Breast epithelium (tissue), 4 donors: ENCODE measurements at places on chromosomes 5 and 9.
A peak's percentile ranks its signal among the peaks of the same experiment; 100 is the strongest.

DNA sequence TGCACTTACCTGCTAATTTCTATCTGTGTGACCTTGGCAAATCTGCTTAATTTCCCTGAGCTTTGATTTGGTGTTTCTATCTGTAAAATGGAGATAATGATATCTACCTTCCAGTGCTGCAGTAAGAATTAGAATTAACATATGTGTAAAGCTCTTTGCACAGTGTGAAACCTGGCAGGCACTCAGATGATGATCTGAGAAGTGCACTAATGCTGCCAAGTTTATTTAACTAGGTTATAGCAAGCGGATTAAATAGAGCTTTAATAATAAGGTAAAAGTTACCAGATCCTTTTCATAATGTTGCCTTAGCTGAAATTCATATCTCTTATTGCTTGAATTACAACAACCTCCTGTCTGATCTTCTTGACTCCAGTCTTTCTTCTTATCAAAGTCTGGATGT, 315.3 kb upstream of the CD180 start:
- DNase-seq: no peak
- no peaks in the 10 kb centered on the region for H3K36me3 ChIP-seq
- no peak overlapping the region for H3K27ac ChIP-seq
- no peaks in the 10 kb centered on the region for H3K4me1 ChIP-seq
- no peaks in the 10 kb centered on the region for H3K27me3 ChIP-seq

DNA sequence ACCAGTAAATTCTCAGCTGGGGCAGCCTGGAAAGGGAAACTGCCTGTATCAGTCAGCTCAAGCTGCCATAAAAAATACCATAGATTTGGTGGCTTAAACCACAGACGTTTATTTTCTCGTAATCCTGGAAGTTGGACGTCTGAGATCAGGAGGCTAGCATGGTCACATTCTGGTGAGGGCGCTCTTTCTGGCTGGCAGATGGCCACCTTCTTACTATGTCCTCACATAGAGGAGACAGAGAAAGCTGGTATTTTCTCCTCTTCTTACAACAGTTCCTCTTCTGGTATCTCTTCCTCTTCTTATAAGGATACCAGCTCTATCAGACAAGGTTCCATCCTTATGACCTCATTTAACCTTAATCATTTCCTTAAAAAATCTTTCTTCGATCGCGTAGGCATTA, 50.5 kb upstream of the RFX3 start:
- DNase-seq: no peak
- no peak overlapping the region for H3K4me3 ChIP-seq
- no peak overlapping the region for H3K27ac ChIP-seq
- H3K4me1 ChIP-seq: no peaks in the 10 kb centered on the region
- no peaks in the 10 kb centered on the region for H3K27me3 ChIP-seq

GRCh38 chr5:107012371-107012770, 658.4 kb downstream of the EFNA5 start:
- H3K4me3 ChIP-seq: no peak overlapping the region
- H3K27me3 ChIP-seq: no peaks in the 10 kb centered on the region
- no peak overlapping the region for H3K27ac ChIP-seq
- no peak for DNase-seq
- no peaks in the 10 kb centered on the region for H3K36me3 ChIP-seq
- no peaks in the 10 kb centered on the region for H3K4me1 ChIP-seq

DNA sequence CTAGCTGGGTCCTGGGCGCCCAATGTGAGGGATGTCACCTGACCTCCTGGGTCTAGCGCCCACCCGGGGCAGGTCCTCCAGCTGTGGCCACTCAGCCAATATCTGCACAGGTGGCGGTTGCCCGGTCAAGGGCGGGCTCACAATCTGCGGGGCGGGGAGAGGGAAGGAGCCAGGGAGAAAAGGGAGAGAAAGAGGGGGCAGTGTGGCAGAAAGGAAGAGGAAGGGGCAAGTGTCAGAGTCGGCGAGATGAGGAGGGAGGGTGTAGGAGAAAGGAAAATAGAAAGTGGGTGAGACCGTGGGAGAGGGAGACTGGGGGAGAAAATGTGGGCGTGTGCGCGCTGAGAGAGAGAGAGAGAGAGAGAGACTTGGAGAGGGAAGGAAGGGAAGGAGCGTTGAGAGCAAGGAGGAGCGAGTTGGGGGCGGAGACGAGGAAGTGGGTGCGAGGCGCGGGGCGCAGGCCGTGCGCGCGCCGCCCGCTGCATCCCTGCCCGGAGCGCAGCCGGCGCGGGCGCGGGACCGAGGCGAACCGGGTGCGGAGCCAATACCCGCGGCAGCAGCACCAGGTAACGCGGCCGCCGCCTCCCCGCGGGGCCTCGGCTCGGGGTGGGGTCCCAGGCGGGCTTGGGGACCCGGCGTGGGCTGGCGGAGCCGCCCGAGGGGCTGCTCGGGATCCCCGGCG, at the start of gene HRH2:
HRH2 (plus strand) TSS at position 479 of the 679 bp plus-strand sequence. CDS start 25,163 bp downstream, outside the sequence.
- H3K4me1 ChIP-seq: no peaks in the 10 kb centered on the region
- no peaks in the 10 kb centered on the region for H3K36me3 ChIP-seq
- peaks cover 2% of the 10 kb centered on the region for H3K27me3 ChIP-seq

- peak overlapping the region; percentile 97 for H3K4me3 ChIP-seq
- no peaks in the 10 kb centered on the region for H3K27me3 ChIP-seq
- H3K4me1 ChIP-seq: no peaks in the 10 kb centered on the region
- DNase-seq: no peak
These were observed 714 bp downstream of the SEC24A start for GRCh38 chr5:134649163-134649835.

DNA sequence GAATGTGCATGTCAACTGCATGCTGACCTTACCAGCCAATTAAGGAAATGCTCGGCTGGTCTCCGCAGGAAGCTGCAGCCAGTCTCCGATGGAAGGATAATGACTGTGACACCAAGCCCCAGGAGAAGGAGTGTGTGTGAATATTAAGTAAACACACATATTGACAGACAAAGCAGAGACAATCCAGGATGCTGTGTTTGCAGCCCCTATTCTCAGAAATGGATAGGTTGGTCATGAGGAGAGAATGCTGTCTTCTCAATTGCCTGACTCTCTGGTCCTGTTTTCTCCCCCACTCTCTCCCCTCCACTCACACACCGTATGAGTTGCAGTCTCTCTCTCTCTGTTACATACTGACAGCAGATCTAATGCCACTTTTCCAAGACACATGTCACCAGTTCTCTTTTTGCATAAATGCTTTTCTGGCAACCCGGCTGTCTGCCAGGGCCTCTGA, 85.7 kb downstream of the EPB41L4A start:
- H3K4me3 ChIP-seq: no peak overlapping the region
- no peak overlapping the region for H3K27ac ChIP-seq
- no peaks in the 10 kb centered on the region for H3K27me3 ChIP-seq
- no peaks in the 10 kb centered on the region for H3K4me1 ChIP-seq
- no peak for DNase-seq
- H3K36me3 ChIP-seq: no peaks in the 10 kb centered on the region

DNA sequence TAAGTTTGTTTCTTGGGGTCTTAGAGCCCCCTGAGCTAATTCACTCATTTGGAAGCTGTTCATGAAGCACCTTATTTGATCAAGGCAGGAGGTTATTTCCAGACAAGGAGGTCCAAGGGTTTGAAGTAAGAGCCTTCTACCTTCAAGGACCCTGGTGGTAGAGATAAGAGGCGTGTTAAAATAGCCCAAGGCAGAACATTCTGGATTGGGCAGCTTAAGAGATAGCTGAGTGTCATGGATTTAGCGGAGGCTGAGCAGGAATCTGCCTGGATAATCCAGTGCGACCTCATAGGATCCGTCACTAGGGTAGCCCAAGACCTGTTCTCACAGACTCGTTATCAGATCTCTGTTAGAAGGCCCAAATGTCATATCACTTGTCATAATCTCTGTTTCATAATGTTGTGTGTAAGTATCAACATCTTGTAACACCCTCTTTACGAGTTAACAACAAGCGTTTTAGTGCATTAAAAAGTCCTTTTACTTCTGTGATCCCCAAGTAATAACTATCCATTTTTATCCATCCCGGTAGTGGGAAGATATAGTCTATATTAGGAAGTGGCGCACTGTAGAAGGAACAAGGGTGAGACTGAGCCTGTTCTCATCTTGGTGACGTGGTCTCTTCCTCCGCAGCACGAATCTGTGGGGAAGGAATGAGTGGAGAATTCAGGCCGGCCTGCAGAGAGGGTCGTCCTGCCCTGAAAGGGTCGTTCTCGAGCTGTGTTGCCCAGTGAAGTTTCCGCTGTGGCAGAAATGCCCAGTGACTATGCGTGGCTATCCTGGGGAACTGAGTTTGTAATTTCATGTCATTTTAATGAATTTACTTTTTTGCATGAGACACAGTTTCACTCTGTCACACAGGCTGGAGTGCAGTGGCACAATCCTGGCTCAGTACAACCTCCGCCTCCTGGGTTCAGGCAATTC, 28.8 kb downstream of the SLC25A25 start:
- H3K36me3 ChIP-seq: no peaks in the 10 kb centered on the region
- peak overlapping the region; percentile 97 for H3K27ac ChIP-seq
- H3K4me3 ChIP-seq: no peak overlapping the region
- H3K4me1 ChIP-seq: peaks cover 18% of the 10 kb centered on the region

- no peak overlapping the region for H3K27ac ChIP-seq
- DNase-seq: no peak
- no peaks in the 10 kb centered on the region for H3K27me3 ChIP-seq
- no peak overlapping the region for H3K4me3 ChIP-seq
These were observed 99.2 kb upstream of the SLC30A5 start for GRCh38 chr5:68994645-68995044.

GRCh38 chr5:107766439-107766838, 95.7 kb upstream of the EFNA5 start:
- no peak for DNase-seq
- H3K4me3 ChIP-seq: no peak overlapping the region
- no peaks in the 10 kb centered on the region for H3K36me3 ChIP-seq
- no peaks in the 10 kb centered on the region for H3K4me1 ChIP-seq
- no peaks in the 10 kb centered on the region for H3K27me3 ChIP-seq

- H3K4me3 ChIP-seq: no peak overlapping the region
- peaks cover 20% of the 10 kb centered on the region for H3K4me1 ChIP-seq
- DNase-seq: no peak
- no peaks in the 10 kb centered on the region for H3K27me3 ChIP-seq
These were observed 51.0 kb downstream of the PTPDC1 start for GRCh38 chr9:94135222-94135621.

- peaks cover 22% of the 10 kb centered on the region for H3K4me1 ChIP-seq
- H3K36me3 ChIP-seq: no peaks in the 10 kb centered on the region
- H3K27ac ChIP-seq: peak overlapping the region; percentile 100
- peak overlapping the region; percentile 67 for H3K4me3 ChIP-seq
- no peaks in the 10 kb centered on the region for H3K27me3 ChIP-seq
These were observed 123.0 kb downstream of the C9orf50 start for GRCh38 chr9:129497813-129498450.

DNA sequence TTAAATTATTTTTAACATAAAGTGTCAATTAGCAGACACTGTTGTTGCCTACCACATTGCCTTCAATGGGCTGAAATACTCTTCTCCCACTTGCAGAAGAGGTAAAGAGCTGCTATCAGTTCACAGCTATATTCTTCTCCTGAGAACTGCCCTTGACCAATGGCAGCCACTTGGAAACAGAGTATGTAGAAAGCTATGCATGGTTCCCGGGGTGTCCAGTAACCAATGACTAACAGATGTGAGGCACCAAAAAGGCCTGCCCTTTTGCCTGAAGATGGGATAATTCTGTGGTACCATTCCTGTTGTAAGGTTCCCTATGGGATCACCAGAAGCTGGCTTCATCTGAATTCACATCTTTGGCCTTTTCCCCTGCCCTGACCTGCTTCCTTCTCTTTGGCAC, 181.4 kb upstream of the MAP3K1 start:
- H3K27ac ChIP-seq: no peak overlapping the region
- no peaks in the 10 kb centered on the region for H3K36me3 ChIP-seq
- no peak overlapping the region for H3K4me3 ChIP-seq
- no peaks in the 10 kb centered on the region for H3K4me1 ChIP-seq

- no peaks in the 10 kb centered on the region for H3K36me3 ChIP-seq
- no peaks in the 10 kb centered on the region for H3K4me1 ChIP-seq
- DNase-seq: no peak
- H3K4me3 ChIP-seq: no peak overlapping the region
- no peak overlapping the region for H3K27ac ChIP-seq
- no peaks in the 10 kb centered on the region for H3K27me3 ChIP-seq
These were observed 32.6 kb upstream of the ANXA1 start for GRCh38 chr9:73118898-73119554.

DNA sequence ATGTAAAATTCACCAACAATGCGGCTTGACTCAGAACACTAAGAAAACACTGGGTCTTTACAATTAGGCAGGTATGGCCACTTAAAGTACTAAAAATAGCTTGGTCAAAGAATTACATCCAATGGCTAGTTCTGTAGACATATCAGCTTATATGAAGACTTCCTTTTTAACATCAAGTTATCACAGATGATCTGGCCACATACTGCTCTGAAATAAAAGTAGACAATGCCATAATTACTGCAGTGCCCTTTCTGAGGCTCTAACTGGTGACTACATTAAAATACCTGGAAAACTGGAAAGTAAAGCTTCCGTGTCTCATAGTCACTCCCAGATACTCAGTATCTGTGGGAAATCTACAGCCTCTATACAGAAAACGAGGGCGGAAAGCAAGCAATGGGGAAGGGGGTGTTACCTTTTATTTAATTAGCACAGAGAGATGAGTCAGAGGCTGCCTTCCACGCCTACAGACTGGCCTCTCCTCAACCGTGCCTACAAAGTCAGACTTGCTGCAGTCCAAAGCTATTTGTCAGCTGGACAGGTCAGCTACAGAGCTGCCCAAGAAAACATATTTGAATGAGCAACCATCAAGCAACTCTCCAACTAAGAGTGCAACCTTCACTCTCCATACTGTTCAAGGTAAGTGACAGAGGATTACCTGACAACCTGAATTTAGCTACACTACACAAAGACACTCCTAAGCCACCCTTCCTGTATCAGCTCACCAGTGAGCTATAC, 8.7 kb downstream of the SERINC5 start:
- DNase-seq: peak; percentile 48
- H3K4me3 ChIP-seq: no peak overlapping the region
- no peaks in the 10 kb centered on the region for H3K36me3 ChIP-seq
- H3K27ac ChIP-seq: peak overlapping the region; percentile 81
- H3K4me1 ChIP-seq: peaks cover 16% of the 10 kb centered on the region

GRCh38 chr9:32468740-32469139, 57.3 kb downstream of the RIGI start:
- no peak overlapping the region for H3K27ac ChIP-seq
- no peaks in the 10 kb centered on the region for H3K36me3 ChIP-seq
- H3K27me3 ChIP-seq: no peaks in the 10 kb centered on the region
- no peak for DNase-seq

DNA sequence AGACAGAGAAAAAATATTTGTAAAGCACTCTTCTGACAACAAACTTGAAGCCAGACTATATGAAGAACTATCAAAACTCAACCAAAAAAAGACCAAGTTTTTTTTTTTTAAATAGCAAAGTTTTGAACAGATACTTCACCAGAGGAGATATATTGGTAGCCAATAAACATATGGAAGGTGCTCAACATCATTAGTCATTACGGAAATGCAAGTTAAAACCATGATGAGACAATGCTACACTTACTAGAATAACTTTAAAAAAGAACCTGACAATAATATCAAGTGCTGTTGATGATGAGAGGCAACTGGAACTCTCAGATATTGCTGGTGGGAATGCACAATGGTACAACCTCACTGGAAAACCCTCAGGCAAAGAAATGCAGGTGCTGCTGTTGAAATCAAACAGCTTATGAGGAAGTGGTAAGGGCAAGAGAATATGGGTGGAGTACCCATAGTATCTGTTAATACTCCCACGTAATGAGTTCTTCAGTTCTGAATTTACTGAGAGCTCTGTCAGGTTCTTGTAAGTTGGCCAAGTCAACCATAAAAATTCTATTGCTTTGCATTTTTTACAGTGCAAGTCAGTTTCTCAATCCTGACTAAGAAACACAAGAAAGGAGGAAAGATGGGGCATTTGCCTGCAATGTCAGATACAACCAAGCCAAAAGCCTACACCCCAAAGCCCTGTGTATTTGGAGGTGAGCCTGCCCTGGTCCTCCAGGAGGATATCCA, 87.3 kb upstream of the GNAQ start:
- no peaks in the 10 kb centered on the region for H3K36me3 ChIP-seq
- H3K4me1 ChIP-seq: no peaks in the 10 kb centered on the region
- no peak for DNase-seq

GRCh38 chr9:89477811-89478630, 19.9 kb downstream of the SEMA4D start:
- H3K27ac ChIP-seq: no peak overlapping the region
- no peaks in the 10 kb centered on the region for H3K4me1 ChIP-seq
